ENCODE measurements at places on chromosomes 7 and 10.
A peak's percentile ranks its signal among the peaks of the same experiment; 100 is the strongest.

DNA sequence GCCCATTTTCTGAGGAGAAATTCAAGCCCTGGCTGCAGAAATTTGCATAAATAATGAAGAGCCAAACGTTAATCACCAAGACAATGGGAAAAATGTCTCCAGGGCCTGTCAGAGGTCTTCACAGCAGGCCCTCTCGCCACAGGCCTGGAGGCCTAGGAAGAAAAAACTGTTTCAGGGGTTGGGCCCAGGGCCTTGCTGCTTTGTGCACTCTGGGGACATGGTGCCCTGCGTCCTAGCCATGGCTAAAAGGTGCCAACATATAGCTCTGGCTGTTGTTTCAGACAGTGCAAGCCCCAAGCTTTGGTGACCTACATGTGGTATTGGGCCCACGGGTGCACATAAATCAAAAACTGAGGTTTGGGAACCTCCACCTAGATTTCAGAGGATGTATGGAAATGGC is 8.0 kb downstream of the HPS1 start:
- no peak for DNase-seq

DNA sequence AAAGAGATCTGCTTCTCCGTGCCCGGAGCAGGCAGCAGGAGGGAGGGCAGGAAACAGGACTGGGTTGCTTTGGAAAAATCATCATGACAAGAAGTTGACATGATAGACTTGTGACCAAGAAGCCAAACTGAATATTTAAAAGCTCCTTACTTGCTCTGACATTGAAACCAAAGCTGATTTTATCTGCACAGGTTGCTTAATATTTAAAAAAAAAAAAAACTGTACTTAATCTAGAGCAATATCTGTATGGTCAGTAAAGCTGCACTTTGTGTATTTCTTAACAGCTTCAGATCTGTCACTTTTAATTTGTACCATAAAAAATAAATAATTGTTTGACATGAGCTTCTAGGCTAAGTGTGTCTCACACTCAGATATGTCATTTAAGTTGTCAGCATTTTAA is 97.9 kb upstream of the YAE1 start:
- no peak for DNase-seq

DNA sequence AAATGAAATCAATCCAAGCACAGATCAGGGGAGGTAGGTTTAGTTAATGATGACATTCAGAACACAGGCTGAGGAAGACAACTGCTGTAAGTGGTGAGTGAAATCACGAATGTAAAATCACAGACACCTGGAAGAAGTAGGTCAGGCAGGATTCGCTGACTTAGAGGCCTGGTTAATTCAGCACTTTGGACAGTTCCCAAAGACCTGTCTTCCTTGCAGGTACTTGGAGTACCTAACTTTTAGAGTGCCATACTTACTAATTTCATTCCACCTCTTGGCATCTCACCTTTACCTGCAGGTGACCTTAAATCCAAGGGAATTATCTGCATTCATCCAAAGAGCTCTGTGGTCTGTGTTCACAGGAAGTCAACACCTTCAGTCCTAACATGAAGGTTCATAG is 822.3 kb downstream of the PHTF2 start:
- DNase-seq, result no peak

DNA sequence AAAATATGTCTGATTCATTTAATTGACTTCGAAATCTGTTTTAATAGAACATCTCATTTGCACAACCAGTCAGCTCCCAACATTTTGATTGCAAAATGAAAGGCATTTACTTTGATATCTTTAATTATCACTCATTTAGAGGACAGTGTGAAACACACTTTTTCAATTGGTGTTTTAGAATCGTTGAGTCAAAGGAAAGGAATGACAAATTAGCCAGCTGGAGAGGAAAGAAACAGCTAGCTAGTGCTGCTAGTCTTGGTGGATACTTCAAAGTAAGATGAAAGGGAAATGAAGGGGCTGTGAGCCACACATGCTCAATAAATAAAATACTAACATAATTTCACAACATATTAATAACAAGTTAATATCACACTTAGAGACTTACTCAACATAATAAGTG is 570.2 kb downstream of the PHTF2 start:
- DNase-seq, result no peak

- DNase-seq, result no peak
Measured at GRCh38 chr7:48458701-48459524, 287.7 kb downstream of the ABCA13 start.

DNA sequence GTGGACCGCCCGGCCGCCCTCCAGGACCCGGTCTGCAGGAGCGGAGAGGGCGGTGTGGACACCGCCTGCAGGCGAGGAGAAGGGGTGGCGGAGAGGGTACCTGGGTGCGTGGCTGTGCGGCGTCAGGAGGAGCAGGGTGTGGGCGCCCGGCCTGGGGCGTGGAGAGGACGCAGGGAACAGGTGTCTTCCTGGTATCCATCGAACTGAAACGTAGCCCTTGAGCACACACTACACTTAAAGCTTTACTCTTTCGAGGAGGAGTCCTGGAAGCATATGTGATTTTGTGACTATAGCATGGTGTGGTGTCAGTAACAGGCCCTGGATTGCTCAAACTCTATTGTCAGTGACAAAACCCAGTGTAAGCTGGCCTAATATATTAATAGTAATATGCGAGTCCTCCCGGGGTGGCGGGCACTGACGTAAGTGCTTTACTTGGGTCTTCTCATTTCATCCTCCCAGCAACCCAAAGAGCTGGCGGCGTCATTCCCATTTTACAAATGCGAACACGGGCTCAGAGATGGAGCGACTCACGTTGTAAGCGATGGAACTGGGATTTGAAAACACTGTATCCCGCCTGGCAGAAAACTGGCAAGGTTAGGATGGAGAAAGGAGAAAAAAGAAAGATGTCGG is 508 bp upstream of the TECPR1 start:
- no peak for DNase-seq

GRCh38 chr7:65731562-65732035 is 141.3 kb upstream of the VKORC1L1 start:
- no peak for DNase-seq

DNA sequence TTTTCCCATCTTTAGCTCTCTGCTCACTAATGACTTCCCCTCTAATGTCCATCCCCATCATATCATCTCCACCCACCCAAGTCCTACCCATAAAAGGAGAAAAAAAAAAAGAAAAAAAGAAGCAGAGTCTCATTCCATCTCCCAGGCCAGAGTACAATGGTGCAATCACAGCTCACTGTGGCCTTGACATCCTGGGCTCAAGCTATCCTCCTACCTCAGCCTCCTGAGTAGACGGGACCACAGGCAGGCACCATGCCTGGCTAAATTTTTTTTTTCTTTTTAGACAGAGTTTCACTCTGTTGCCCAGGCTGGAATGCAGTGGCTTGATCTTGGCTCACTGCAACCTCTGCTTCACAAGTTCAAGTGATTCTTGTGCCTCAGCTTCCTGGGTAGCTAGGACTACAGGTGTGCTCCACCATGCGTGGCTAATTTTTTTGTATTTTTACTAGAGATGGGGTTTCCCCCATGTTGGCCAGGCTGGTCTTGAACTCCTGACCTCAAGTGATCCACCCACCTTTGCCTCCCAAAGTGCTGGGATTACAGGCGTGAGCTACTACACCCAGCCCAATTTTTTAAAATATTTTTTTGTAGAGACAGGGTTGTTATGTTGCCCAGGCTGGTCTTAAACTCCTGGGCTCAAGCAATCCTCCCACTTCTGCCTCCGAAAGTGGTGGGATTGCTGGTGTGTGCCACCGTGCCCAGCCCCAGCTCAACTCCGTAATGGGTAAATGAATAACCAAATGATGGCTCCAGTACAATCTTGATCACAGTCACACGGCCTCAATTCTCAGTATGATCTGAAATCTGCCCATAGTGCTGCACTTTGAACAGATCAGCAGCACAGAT is 24.6 kb upstream of the SGMS1 start:
- no peak for DNase-seq

GRCh38 chr10:89086801-89087521 is 96.4 kb downstream of the FAS start:
- no peak for DNase-seq

GRCh38 chr10:33315891-33316290 is 18.6 kb downstream of the NRP1 start:
- DNase-seq, result no peak

- DNase-seq, result no peak
Measured at GRCh38 chr7:78828317-78828716, 625.1 kb downstream of the MAGI2 start.

DNA sequence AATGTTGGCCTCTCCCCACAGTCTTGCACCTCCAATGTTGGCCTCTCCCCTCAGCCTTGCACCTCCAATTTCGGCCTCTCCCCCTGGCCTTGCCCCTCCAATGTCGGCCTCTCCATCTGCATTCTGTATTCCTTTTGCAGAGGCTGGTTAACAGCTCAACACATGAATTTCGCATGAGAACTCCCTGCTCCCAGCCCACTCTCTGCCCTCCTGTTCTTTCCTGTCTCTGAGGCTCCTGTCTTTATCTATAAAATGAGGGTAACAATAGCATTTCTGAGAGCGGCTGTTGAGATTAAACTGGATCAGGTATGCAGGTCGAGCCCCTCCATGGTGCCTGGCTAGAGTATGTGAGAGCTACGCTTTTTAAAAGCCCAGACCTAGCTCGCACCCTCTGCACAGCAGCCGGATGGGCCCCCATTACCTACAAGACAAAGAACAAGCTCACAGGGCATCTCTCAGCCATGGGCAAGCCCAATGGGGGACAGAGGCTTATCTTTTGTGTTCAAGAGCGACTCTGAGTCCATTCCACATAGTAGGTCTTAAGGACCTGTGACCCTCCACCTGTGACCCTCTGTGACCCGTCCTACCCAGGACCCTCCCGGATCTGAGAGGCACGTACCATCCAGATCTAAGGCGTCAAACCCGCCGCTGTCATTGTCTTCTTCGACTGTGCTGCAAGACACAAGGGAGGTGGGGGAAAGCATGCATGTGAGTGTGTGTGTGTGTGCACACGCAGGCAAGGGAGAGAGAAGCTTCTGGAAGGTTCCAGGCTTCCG is 82.2 kb upstream of the GNA12 start:
- DNase-seq, result no peak

GRCh38 chr7:130486954-130487436 is 4.9 kb upstream of the MEST start:
- no peak for DNase-seq

DNA sequence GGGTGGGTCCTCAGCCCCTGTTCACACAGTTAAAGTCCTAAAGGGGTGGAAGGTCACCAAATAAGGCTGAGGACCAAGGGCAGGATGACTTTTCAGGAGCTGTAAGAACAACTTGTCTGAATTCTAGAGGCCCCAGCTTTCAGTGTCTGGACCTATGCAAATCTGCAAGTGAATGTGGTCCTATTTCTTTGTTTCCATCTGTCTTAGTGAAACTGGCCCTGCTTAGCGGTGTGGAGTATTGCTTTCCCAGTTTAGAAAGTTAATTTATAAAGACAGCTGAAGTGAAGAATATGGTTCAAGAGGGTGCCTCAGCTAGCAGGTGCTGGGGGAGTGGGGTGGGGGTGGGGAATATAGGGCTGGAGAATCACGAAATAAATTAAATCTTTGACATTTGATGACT is 40.1 kb downstream of the HHEX start:
- no peak for DNase-seq

DNA sequence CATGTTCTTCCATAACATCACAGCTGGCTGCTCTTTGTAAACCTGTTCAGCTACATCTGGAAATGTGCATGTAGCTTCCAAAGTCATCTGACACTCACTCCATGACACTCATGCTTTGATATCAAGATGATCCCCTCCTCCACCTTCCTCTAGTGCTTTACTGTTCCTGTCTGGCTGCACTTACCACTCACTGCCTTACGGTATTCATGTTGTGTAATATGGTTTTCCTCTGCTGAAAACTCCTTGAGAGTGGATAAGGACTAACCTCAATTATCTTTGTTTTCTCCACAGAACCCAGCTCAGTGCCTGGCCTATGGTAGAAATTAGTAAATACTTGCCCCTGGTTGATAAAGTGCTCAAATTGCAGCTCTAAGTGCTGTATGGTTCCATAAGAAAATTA is 483.9 kb downstream of the HTR7 start:
- DNase-seq, result no peak

GRCh38 chr7:98536803-98537202 is 80.3 kb upstream of the NPTX2 start:
- no peak for DNase-seq

DNA sequence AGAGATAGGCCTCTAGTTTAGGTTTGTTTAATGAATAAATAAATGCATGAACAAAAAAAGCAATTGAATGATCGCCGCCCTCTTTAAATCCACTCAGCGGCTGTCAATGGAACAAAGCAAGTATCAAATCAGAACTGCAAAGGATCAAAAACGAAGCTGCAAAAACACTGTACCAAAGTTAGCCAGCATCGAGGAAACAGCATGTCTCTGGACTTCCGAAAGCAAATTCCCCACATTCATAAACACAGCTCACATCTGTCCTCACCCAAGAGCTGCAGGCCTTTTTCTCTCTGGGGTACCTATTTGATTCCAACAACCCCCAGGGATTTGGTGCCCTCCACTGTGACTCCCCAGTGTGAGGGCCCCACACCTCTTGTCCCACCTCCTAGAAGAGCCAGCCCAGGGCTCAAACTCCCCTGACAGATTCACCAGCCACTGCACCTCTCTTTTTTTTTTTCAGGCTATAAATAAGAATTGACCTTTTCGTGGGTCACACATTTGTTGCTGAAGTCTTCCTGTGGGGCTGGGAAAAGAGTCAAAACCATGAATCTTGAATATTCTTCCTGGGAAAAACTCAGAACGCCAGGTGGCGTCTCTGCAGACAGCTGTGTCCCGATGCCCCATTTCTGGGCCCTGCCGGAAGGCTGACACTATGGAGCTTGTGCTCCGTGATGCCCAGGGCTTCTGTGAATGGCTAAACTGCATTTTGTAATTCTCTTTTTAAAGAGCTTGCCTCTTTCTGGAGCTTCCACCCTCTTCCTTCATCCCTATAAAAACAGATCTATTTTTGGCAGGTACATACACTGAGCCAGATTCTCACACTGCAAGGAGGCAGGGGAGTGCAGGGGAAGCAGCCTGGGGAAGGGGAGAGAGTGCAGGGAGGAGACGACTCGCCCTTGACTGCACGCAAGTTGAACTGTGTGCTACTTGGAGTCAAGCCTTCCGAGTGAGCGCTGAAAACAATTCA is 51.7 kb downstream of the HSPA12A start:
- no peak for DNase-seq

GRCh38 chr10:93288679-93289634 is 193.2 kb downstream of the MYOF start:
- DNase-seq, result peak; percentile 19

GRCh38 chr7:92061154-92061553 is 73.1 kb downstream of the CYP51A1 start:
- no peak for DNase-seq

DNA sequence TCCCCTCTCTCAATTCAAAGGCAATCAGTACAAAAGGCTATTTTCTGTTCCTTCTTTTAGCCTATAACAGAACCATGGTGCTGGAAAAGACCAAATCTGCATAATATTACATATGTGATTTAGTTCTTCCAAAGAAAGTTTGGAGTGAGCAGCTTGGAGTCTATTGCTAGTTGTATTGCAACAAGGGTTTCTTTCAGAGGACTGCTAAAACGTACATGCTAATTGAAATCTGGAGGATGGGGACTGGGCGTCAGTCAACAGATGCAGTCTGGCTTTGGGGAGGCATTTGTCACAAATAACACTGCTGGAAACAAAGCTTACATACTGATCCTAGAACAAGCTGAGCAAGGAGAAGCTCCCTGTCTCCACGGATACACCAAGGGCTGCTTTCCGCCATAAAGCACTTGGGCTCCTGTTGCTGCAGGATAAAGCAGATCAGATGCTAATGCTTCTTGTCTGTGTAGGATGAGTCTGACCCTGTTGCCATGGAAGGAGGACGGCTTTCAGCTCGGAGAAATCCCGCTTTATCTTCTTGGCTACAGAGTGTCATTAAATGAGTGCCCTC is 883.5 kb downstream of the SORCS1 start:
- DNase-seq, result no peak

- no peak for DNase-seq
Measured at GRCh38 chr10:120105001-120105400, 212.5 kb downstream of the SEC23IP start.
